ENCODE measurements at places on chromosomes 13 and 19. TPM values are rescaled to one million over a fixed set of nuclear protein-coding genes. Genes with fewer than 3 reads are reported as not detected.

Gene VSTM2B
- total RNA-seq = not detected

Gene NCR1
- total RNA-seq = not detected

Gene PEAK3
- 0.11 TPM for total RNA-seq

Gene NPAS1
- total RNA-seq = 3.9 TPM

Gene ZNF317
- 44.9 TPM for total RNA-seq

Gene USHBP1
- not detected for total RNA-seq

DNA sequence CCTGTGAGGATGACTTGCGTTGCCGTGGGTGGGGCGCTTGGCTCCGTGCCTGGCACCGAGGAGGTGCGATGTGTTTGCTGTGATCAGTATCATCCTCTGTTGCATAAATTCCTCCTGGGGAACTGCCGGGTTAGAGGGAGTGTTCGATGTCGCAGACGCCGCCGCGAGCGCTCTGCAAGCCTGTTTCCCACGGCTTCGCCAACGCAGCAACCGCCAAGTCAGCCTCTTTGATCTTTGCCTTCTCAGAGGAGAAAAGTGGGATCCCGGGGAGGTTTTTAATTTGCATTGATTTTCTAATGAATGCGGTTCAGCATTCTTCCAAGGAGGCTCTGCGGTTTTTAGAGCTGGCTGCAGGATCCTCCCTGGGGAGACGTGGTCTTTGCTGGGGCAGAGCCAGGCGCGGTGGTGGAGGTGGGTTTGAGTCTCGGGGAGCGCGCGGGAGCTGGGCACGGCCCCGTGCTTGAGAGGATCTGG is 7.6 kb downstream of the GPR32 start:
- H3K27me3 ChIP-seq = peaks cover 88% of the 10 kb centered on the region
- no peak overlapping the region for H3K4me3 ChIP-seq
- peaks cover 5% of the 10 kb centered on the region for H3K4me1 ChIP-seq
- no peaks in the 10 kb centered on the region for H3K36me3 ChIP-seq
- no peak overlapping the region for H3K27ac ChIP-seq

DNA sequence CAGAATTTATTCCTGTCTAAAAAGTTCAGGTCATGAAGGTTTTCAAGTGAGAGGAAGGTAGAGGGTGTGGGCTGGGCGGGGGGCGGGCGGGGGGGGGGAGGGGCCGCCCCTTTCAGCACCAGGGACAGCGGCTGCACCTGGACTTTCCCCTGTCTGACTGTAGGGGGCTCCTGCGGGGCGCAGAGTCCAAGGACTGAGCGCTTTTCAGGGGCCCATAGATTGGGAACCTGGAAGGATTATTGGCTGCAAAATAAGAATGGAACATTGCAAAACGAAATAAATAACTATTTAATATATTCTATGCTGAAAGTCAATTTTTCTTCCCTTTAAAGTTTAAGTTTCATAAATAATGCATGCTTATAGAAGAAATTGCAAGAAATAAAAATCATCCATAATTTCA is 8.9 kb upstream of the CYP4F3 start:
- no peaks in the 10 kb centered on the region for H3K27me3 ChIP-seq
- no peak for DNase-seq
- no peak overlapping the region for H3K27ac ChIP-seq
- H3K4me1 ChIP-seq = no peaks in the 10 kb centered on the region
- H3K4me3 ChIP-seq = no peak overlapping the region
- no peaks in the 10 kb centered on the region for H3K36me3 ChIP-seq

DNA sequence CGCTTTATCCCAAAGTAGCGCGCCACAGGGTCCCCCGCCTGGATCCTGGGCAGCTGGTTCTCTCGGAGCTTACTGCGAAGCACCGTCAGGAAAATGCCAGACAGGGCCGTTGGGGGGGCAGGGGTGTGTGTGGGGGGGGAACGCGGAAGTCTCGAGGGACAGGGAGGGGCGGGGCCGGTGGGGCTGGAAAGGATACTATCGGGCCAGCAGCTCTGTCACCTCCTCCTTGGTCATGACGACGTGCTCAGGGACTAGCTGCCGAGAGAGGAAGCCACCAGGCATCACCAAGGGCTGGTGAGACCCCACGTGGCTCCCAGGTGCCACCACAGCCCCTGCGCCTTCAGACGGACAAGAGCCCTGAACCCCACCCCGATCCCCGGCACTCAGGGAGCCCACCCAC is 5.3 kb downstream of the POLR2E start:
- no peak overlapping the region for H3K27ac ChIP-seq
- H3K4me1 ChIP-seq = peaks cover 13% of the 10 kb centered on the region
- H3K27me3 ChIP-seq = no peaks in the 10 kb centered on the region
- H3K36me3 ChIP-seq = peaks cover 5% of the 10 kb centered on the region
- H3K4me3 ChIP-seq = no peak overlapping the region

- peak overlapping the region; percentile 66 for H3K27ac ChIP-seq
- no peak for DNase-seq
- H3K4me3 ChIP-seq = no peak overlapping the region
Observed at GRCh38 chr13:30859326-30859725, 46.7 kb upstream of the MEDAG start.

GRCh38 chr19:6267552-6268381 is 12.0 kb downstream of the MLLT1 start:
- DNase-seq = no peak
- H3K4me1 ChIP-seq = peaks cover 33% of the 10 kb centered on the region
- no peaks in the 10 kb centered on the region for H3K27me3 ChIP-seq
- no peak overlapping the region for H3K4me3 ChIP-seq
- H3K36me3 ChIP-seq = peaks cover 25% of the 10 kb centered on the region
- H3K27ac ChIP-seq = peak overlapping the region; percentile 17

DNA sequence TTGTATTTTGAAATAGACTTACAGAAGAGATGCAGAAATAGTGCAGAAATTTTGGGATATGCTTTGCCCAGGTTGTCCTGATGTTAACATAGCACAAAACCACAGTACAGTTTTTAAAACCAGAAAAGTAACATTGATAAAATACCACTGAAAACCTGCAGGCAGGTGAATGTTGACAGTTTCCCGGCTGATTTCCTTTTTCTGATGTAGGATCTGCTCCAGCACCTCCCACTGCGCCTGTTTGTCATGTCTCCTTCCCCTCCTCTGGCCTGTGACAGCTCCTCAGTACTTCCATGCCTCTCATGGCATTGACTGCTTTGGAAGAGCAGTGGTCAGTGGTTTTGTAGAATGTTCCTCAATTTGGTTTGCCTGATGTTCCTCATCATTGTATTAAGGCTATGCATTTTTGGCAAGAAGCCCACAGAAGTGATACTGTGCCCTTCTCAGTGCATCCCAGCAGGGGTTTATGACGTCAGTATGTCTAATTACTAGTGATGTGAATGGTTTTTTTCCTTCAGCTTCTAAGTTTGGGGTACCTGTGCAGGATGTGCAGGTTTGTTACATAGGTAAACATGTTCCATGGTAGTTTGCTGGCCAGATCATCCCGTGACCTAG is 31.0 kb downstream of the TDRD12 start:
- peaks cover 11% of the 10 kb centered on the region for H3K27me3 ChIP-seq
- H3K4me3 ChIP-seq = no peak overlapping the region
- no peak for DNase-seq

- peak overlapping the region; percentile 88 for H3K4me3 ChIP-seq
- no peaks in the 10 kb centered on the region for H3K27me3 ChIP-seq
- H3K36me3 ChIP-seq = peaks cover 12% of the 10 kb centered on the region
- peaks cover 37% of the 10 kb centered on the region for H3K4me1 ChIP-seq
- peak overlapping the region; percentile 99 for H3K27ac ChIP-seq
Observed at GRCh38 chr19:16076958-16077611, 790 bp downstream of the TPM4 start.

DNA sequence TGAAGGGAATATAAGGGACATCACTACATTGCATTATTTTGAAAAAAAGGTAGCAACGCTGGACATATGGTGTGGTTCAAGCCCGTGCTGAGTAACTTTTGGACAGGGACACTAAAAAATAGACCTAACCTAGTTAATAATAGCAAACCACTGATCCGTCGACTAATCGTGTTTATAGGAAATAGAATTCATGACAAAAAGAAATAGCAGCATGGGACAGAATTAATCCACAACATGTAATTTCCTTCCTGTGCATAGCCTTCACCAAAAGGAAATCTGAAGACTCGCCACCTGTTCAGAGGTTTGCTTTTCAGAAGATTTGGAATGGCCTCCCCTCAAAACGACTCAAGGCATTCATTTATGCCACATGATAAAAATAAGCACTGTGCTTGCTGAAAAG is 128.7 kb downstream of the FGF14 start:
- DNase-seq = no peak
- H3K27me3 ChIP-seq = peaks cover 18% of the 10 kb centered on the region
- no peaks in the 10 kb centered on the region for H3K36me3 ChIP-seq
- no peak overlapping the region for H3K4me3 ChIP-seq
- H3K4me1 ChIP-seq = peaks cover 2% of the 10 kb centered on the region

DNA sequence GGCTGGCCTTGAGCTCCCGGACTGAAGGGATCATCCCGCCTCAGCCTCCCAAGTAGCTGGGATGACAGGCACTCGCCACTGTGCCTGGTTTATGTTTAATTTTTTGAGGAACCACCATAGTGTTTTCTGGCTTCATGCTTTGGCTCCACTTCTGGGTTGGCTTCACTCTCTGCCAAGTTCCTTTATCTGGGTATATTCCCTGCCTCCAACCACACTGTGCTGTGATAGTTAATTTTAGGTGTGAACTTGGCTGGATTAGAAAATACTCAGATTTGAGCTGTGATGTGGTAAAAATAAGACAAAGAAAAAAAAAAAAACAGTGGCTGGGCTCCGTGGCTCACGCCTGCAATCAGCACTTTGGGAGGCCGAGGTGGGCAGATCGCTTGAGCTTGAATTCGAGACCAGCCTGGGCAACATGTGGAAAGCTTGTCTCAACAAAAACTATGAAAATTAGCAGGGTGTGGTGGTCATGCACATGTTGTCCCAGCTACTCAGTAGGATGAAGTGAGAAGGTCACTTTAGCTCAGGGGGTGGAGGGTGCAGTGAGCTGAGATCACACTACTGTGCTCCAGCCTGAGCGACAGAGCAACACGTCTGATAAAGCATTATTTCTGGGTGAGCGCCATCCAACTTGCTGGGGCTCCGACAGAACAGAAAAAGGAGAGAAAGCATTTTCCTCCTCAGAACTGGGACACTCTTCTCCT is 7.5 kb upstream of the ILF3 start:
- no peak overlapping the region for H3K27ac ChIP-seq
- peaks cover 5% of the 10 kb centered on the region for H3K36me3 ChIP-seq
- H3K4me1 ChIP-seq = peaks cover 34% of the 10 kb centered on the region
- no peaks in the 10 kb centered on the region for H3K27me3 ChIP-seq
- DNase-seq = no peak
- H3K4me3 ChIP-seq = no peak overlapping the region

GRCh38 chr13:33927315-33927714 is 109.4 kb downstream of the RFC3 start:
- H3K4me3 ChIP-seq = no peak overlapping the region
- peaks cover under 1% of the 10 kb centered on the region for H3K4me1 ChIP-seq
- H3K36me3 ChIP-seq = no peaks in the 10 kb centered on the region
- no peak for DNase-seq
- H3K27ac ChIP-seq = no peak overlapping the region

GRCh38 chr13:109945206-109945960 is 159.0 kb upstream of the IRS2 start:
- no peaks in the 10 kb centered on the region for H3K36me3 ChIP-seq
- H3K27me3 ChIP-seq = no peaks in the 10 kb centered on the region
- no peak for DNase-seq
- no peak overlapping the region for H3K27ac ChIP-seq
- no peak overlapping the region for H3K4me3 ChIP-seq

- peaks cover 12% of the 10 kb centered on the region for H3K4me1 ChIP-seq
- no peak overlapping the region for H3K27ac ChIP-seq
- peaks cover 28% of the 10 kb centered on the region for H3K27me3 ChIP-seq
- H3K4me3 ChIP-seq = no peak overlapping the region
Observed at GRCh38 chr13:24127116-24127631, 33.3 kb upstream of the SPATA13 start.

DNA sequence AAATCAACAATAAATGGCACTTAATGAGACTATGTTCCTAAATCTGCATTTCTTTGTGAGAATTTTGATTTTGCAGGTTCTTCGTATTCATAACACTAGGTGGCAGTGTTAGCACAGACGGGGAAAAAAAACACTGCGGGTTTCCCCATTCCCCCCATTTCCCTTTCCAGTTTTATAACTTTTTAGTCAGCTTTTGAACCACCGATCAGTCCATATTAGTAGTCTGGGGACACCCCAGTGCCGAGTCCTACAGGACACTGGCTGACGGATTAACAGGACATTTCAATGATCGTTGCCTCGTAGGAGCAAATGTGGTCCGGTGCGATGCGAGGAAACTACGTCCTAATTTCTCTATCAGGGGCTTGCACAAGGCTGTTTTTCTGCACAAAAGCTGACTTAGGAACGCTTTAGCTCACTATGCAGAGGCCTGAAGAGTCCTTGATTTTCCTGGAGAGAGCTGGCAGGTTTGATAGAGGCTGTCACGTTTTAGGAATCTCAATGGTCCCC is 234.3 kb downstream of the LMO7 start:
- H3K36me3 ChIP-seq = no peaks in the 10 kb centered on the region
- peaks cover 19% of the 10 kb centered on the region for H3K4me1 ChIP-seq
- DNase-seq = no peak

DNA sequence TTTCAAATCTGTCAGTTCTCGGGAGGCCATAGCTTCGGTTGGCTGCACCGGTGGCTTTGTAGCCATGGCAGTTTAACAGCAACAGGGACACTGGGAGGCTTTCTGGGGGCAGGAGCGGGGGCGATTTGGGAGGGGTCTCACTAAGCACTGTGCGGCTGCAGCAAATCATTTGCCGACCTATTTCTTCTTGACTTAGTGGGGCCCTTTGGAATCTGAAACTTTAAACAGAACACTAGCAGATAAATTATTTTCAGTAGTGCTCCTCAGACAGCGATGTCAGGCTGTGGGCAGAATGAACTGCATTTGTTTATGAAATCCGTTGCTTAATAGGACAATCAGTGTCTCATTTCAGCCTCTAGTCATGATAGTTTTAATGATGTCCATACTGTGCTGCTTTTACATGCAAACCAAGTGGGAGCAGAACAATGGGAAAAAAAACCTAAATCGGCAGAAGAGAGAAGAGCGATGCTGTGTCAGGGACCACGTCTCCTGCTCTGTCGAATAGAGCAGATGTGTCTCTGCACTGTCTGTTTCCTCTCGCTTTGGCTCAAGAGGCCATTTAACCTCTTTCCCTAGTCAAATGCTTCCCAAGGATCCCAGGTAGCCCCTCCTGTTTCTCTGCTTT is 211.9 kb downstream of the OLFM4 start:
- peaks cover 18% of the 10 kb centered on the region for H3K4me1 ChIP-seq
- H3K27me3 ChIP-seq = peaks cover 22% of the 10 kb centered on the region
- no peak overlapping the region for H3K27ac ChIP-seq
- DNase-seq = no peak

Measured in mesothelial cell of epicardium (in vitro differentiated cells).